ENCODE measurements at places on chromosomes 3 and 15. TPM values are rescaled to one million over a fixed set of nuclear protein-coding genes. Genes with fewer than 3 reads are reported as not detected.

- H3K4me3 ChIP-seq: no peak overlapping the region
- H3K27me3 ChIP-seq: peaks cover 9% of the 10 kb centered on the region
- peaks cover 21% of the 10 kb centered on the region for H3K4me1 ChIP-seq
- H3K27ac ChIP-seq: no peak overlapping the region
- H3K36me3 ChIP-seq: peaks cover 2% of the 10 kb centered on the region
Measured at GRCh38 chr15:63473999-63474809, 30.2 kb upstream of the USP3 start.

DNA sequence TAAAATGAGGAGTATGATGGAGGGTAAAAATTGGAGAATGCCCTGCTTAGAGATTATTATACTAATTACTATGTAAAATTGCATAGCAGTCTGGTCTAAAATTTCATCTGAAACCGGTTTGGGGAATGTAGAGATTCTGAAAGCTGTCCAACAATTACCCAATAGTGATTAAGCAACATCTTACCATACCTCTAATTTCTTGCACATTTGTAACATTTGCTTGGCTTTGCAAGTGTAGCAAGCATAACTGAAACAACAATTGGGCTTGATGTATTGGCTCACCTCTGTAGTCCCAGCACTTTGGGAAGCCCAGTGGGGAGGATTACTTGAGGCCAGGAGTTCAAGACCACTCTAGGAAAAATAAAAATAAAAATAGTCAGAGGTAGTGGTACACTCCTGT, 17.4 kb downstream of the AADACL2 start:
- no peak for DNase-seq
- no peak overlapping the region for H3K27ac ChIP-seq
- H3K4me1 ChIP-seq: no peaks in the 10 kb centered on the region
- H3K27me3 ChIP-seq: no peaks in the 10 kb centered on the region
- no peak overlapping the region for H3K4me3 ChIP-seq
- peaks cover 2% of the 10 kb centered on the region for H3K36me3 ChIP-seq

DNA sequence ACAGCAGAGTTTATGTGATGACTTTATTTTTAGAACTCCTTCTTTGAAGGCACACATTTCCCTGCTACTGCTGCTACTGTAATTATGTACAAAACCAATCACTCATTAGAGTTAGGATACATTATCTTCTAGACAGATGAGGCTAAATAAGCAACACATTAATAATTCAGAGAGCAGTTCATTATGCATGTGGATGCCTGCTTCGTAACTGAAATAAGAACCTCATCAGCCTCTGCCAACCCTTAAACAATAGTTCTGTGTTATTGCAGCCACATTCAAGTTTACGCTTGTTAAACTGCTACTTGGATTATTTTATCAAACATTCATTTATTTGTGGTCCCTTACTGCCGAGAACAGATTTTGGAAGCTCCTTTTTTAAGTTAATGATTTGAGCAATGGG, 52.5 kb upstream of the C15orf61 start:
- no peaks in the 10 kb centered on the region for H3K36me3 ChIP-seq
- DNase-seq: no peak
- H3K27ac ChIP-seq: no peak overlapping the region
- H3K4me1 ChIP-seq: peaks cover 7% of the 10 kb centered on the region
- H3K4me3 ChIP-seq: no peak overlapping the region

- no peak overlapping the region for H3K27ac ChIP-seq
- H3K4me1 ChIP-seq: no peaks in the 10 kb centered on the region
- no peaks in the 10 kb centered on the region for H3K36me3 ChIP-seq
- H3K4me3 ChIP-seq: no peak overlapping the region
- peaks cover 29% of the 10 kb centered on the region for H3K27me3 ChIP-seq
- DNase-seq: no peak
Measured at GRCh38 chr3:159045279-159045885, 243.5 kb downstream of the MFSD1 start.

DNA sequence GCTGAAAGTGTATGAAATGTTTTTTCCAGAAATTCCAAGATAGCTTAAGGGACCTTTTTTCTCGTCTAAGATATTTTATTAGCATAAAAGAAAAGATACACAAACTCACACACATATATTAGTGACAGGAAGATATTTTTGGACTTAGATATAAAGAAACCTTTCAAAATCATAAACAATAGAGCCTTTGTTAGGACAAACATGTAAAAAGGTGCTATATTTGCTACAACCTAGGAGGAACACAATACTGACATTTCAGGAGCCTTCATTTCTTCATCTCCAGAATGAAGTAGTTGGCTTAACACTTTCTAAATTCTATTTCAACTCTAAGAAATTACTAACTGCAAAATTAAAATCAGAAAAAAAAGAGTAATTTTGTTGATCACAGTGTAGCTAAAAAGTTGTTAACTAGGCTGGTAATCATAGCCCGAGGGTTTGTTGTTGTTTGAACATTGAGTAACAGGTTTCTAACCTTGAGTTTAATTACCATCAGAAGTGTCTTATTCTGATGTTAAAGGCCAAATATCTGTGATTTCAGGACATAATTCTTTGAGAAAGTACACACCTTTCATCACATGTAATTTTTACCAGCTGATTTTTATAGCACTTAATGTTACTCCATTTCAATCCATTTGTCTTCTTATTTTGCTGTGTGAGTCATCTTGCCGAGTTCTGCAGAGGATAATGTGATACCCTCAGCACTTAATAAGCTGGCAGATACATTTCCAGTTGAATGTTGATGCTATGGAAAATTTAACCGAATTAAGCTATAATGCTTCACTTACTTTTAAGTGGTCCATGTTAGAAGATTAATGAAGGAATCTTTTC, 97.3 kb downstream of the MBNL1 start:
- peaks cover 78% of the 10 kb centered on the region for H3K4me1 ChIP-seq
- H3K4me3 ChIP-seq: no peak overlapping the region
- no peak overlapping the region for H3K27ac ChIP-seq
- DNase-seq: no peak
- H3K27me3 ChIP-seq: no peaks in the 10 kb centered on the region
- peaks cover 8% of the 10 kb centered on the region for H3K36me3 ChIP-seq

GRCh38 chr3:57331078-57331610, 38.7 kb upstream of the ASB14 start:
- H3K27me3 ChIP-seq: peaks cover 16% of the 10 kb centered on the region
- no peaks in the 10 kb centered on the region for H3K4me1 ChIP-seq
- H3K36me3 ChIP-seq: no peaks in the 10 kb centered on the region
- no peak for DNase-seq
- H3K27ac ChIP-seq: no peak overlapping the region

- H3K4me3 ChIP-seq: no peak overlapping the region
- peaks cover 10% of the 10 kb centered on the region for H3K27me3 ChIP-seq
- no peak overlapping the region for H3K27ac ChIP-seq
Measured at GRCh38 chr3:39718674-39719595, 90.5 kb upstream of the MYRIP start.

Gene GP5
- not detected for total RNA-seq

Gene CASR
- not detected for total RNA-seq

Gene AADACL2
- not detected for total RNA-seq

Gene SGO1
- 5.0 TPM for total RNA-seq

Gene RAD51
- total RNA-seq: 6.9 TPM

Gene SLCO3A1
- total RNA-seq: 3.7 TPM
